ENCODE measurements at places on chromosomes 2 and 18.

GRCh38 chr2:182187130-182187529, 201.5 kb downstream of the PPP1R1C start:
- DNase-seq: no peak

DNA sequence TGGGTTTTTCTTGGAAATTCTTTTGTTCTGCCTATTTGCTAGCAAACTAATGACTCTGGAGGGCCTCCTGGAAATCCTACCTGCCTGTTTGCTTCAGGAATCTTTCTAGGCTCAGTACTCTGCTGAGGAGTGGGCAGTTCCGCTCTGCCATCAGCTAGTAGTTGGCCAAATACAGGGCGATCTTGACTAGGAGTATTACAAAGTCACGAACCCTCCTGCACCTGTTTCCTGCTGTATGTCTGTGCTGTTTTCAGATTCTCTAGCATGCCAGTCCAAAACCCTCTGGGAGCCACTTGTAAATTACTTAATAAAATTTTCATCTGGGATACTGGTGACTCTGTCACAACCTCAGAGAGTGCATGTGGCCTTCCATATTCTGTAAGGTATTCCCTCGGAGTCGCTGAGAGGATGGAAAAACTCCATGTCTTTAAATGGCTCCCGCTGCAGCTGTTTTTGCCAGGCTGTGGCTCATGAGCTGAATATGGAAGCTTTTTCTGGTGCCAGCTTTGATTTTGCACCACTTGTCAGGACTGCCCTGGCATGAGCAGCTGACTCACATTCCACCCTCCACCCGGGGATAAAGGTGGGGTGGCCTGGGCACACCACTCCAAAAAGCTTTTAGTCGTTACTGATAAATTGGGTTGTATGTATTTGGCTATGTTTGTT, 123.0 kb downstream of the RTN4 start:
- no peak for DNase-seq

DNA sequence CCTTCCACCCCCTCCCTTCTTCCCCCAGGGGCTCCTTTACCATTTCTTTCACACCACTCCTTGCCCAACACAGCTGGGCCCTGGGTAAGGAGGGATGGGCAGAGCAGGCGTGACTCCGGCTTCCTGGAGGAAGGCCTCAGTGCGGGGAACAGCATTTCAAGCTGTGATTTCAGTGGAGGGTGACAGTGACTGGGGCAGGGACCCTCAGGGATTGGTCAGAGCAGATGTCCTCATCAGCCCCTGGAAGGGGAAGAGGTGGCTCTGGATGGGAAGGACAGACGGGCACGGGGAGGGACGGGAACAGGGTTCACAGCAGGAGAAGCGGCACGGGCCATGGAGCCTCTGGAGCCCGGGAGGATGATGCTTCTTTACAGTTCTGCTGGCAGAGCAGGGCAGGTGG, 130.8 kb upstream of the TWIST2 start:
- no peak for DNase-seq

- no peak for DNase-seq
Measured at GRCh38 chr2:14831458-14831857, 198.9 kb downstream of the LRATD1 start.

GRCh38 chr2:240350696-240351087, 84.8 kb upstream of the GPC1 start:
- DNase-seq: no peak

DNA sequence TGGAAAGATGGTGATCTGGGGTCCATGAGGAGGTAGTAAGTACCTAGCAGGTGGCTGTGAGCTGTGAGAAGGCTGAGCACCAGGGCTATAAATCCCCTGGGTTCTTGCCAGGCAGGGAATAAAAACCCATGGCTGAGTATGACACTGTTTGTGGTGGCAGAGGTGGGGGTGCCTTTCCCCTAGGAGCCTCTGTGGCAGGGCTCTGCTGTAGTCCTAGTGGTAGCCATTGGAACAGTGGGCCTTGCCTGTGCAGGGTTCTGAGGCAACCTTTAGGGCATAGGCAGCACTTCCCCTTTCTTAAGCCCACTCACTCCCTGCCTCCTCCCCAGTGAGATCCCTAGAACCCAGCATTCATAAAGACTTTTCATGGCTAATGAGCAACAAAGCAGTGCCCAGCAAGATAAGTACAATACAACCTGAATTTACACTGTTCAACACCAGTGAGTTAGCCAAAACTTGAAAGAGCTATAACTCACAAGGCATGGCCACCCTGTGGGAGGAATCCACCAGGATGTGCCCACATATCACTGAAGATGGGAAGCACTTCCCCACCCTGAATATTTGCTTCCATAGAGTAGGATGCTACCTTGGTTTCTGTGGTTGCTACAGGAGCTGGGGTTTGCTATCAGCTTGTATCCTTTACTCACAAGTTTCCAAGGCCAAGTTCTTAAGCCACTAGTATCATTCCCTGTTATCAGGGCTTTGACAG, 100.9 kb upstream of the NEUROD1 start:
- DNase-seq: peak; percentile 50

- DNase-seq: no peak
Measured at GRCh38 chr18:40821596-40822243, 1133.3 kb upstream of the PIK3C3 start.

GRCh38 chr2:180660881-180661685, 319.3 kb upstream of the UBE2E3 start:
- DNase-seq: no peak

DNA sequence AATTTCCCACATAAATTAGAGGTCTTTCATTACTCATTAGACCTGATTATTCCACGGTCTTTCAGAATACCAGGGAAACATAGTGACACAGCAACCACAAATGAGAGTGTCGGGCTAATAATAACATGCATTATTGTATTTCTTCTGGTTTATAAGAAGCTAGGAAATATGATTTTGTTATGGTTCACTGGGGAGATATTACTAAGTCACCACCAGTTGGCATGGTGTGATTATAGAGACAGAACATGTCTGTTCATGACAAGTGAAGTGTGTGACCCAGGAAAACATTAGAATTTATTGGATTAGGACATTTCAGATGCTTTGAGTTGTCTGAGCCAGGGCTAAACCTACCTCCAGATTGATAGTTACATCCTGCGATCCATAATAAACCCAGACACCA, 494.4 kb downstream of the FBXO15 start:
- DNase-seq: no peak

GRCh38 chr2:23525137-23525765, 140.3 kb downstream of the KLHL29 start:
- DNase-seq: no peak

DNA sequence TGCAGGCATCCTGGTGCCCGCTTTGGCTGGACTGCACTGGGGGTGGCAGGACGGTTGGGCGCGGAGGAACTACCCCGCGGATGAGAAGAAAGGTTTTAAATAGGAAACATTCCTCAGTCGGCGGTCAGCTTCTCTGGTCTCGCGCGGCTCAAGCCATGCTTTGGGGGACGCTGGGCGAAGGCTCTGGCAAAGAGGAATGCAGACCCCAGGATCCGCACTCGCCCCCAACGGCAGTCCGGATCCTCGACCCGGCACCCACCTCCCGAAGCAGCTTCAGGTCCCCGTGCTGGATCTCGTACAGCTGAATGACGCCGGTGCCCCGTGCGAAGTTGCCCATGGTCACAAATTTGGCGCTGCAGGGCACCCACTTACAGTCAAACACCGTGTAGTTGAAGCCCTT, 686 bp upstream of the PNO1 start:
- no peak for DNase-seq

GRCh38 chr2:3612639-3613523, 18.0 kb downstream of the COLEC11 start:
- DNase-seq: no peak

DNA sequence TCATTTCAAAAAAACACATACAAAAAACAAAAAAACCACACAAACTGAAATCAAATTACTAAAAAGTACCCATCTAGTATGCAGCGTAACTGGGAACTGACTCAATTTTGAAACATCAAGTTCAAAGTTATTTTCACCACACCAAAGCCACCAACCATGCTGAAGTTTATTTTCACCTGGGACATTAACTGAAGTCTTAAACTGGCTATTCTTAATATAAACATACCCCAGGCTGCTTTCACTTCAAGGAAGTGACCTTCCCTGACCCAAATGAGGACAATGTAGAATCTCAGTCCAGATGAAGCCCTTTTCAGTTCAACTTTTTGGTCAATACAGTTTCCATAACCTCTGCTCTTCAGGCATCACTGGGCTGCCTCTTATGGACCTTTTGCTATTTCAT, 84.6 kb downstream of the PIGN start:
- no peak for DNase-seq

- DNase-seq: no peak
Measured at GRCh38 chr18:26004832-26005231, 85.6 kb downstream of the SS18 start.

- DNase-seq: no peak
Measured at GRCh38 chr2:10471955-10472354, 23.8 kb upstream of the ODC1 start.

DNA sequence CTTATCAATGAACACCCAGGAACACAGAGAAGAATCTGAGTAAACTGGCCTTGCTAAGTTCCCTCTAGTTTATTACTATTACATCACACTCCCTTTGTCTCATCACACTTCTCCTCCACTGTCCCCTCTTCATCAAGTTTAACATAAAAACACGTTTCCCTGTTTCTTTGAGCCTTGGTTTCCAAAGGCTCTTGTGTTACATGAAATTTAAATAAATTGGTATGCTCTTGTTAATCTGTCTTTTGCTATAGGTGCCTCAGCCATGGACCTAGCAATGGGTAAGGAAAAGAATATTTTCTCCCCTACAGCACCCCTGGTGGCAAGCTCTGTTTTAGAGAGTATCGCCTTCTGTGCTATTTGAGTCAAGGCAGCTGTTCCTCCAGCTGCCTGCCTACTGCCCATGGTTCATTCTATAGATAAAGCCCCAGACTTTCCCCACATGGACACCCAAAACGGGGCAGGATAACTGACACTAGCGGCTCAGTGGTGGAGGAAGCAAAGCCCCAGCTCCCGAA, 31.8 kb downstream of the TGIF1 start:
- peak; percentile 41 for DNase-seq

GRCh38 chr2:73828818-73829570, at the start of gene STAMBP:
Gene STAMBP, plus strand, starts transcription at chr2:73828961. Its CDS starts 1,896 bp downstream, at chr2:73830857.
- DNase-seq: peak; percentile 98

- no peak for DNase-seq
Measured at GRCh38 chr2:180324182-180324581, 317.1 kb upstream of the CWC22 start.

GRCh38 chr2:130798472-130799218, 38.1 kb upstream of the ARHGEF4 start:
- DNase-seq: no peak

GRCh38 chr2:28366496-28367282, 26.0 kb upstream of the FOSL2 start:
- DNase-seq: peak; percentile 37

GRCh38 chr2:240821429-240821778, 1.4 kb upstream of the KIF1A start:
- no peak for DNase-seq

DNA sequence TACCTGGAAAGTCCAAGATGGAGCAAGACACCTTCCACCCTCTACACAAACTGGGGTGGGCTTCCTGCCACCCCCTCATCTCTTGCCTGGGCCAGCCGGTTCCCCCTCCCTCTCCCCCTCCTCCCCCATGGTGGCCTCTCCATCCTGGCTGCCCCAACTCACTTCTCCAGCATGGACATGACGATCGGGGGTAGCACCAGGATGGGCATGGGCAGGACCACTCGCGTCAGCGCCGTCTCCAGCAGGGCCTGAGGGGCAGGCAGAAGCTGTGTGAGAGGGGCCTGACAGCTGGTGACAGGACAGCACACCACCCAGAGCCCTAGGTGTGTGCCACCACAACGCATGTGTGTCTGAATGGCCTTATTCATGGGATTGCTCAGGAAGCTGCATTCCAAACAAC, 51.0 kb downstream of the EMX1 start:
- no peak for DNase-seq

DNA sequence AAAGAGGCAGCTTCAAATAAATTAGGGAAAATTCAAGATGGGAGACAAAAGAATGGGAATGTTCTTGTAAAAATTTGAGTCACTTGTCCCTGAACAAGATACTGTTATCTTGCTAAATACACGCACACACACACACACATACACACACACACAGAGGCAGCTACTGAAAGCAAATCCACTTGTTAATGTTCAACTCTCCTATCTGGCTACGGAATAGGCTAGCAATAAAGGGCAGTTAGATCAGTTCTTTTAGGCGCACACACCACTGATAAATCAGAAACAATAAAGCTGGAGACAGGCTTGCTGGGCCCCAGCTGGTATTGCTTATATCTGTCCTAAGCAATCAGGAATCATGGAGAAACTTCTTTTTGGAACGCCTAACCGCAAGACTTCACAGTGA, 461.6 kb downstream of the BCL11A start:
- DNase-seq: no peak

- DNase-seq: peak; percentile 61
Measured at GRCh38 chr2:217995731-217996231, 7.0 kb downstream of the TNS1 start.

GRCh38 chr2:31644551-31644950, 63.8 kb upstream of the SRD5A2 start:
- DNase-seq: no peak

DNA sequence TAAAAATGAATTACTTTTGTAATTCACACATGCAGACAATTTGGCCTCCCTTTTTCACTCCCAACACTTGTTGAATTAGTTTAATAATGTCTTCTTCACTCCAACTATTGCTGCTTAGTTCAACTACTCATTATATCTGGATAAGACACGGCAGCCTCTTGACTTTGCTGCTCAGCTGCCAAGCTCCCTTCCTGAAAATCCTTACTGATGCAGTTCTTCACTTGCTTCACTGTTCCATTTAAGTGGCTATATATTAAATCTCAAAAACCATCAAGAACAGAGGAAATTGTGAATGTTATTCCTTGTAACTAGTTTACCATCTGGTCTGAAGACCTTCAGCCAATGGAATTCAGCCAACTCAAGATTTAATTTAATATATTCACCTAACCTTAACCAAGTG, 127.1 kb downstream of the NCOA1 start:
- no peak for DNase-seq

GRCh38 chr2:154638783-154639182, 59.7 kb upstream of the KCNJ3 start:
- no peak for DNase-seq

GRCh38 chr2:230130668-230131364, 62.1 kb upstream of the SLC16A14 start:
- no peak for DNase-seq

GRCh38 chr2:96694816-96695455, 44.9 kb downstream of the LMAN2L start:
- DNase-seq: no peak

GRCh38 chr18:55387139-55387984, 200.6 kb downstream of the TCF4 start:
- no peak for DNase-seq

GRCh38 chr18:48565105-48565504, 26.3 kb downstream of the CTIF start:
- DNase-seq: no peak

Data from inflammatory macrophage (primary cell).